ENCODE measurements at places on chromosomes 3 and 15.

DNA sequence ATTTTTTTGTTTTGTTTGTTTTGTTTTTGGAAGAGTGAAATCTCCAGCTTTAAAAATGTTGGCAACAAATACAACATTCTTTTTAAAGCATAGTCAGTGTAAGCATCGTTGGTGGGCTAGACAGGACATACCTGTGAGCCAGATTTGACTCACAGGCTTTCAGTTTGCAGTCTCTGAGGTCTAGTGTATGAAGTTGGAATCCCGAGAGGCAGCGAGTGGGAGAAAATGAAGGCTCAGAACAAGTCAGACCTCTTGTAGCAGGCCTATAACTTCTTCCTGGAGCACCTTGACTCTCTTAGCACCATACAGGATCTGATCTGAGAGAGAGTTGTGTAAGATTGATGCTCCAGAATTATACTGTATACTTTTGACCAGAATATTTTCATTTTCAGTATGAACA, 60.2 kb downstream of the CNTN4 start:
- DNase-seq, result no peak

GRCh38 chr15:40063563-40064011, 24.6 kb upstream of the SRP14 start:
- no peak for DNase-seq

GRCh38 chr15:88018869-88019641, 237.5 kb downstream of the NTRK3 start:
- no peak for DNase-seq

- DNase-seq, result no peak
Observed at GRCh38 chr3:48232734-48233133, 8.2 kb upstream of the ZNF589 start.

GRCh38 chr3:100245136-100245535, 15.7 kb upstream of the TBC1D23 start:
- no peak for DNase-seq

DNA sequence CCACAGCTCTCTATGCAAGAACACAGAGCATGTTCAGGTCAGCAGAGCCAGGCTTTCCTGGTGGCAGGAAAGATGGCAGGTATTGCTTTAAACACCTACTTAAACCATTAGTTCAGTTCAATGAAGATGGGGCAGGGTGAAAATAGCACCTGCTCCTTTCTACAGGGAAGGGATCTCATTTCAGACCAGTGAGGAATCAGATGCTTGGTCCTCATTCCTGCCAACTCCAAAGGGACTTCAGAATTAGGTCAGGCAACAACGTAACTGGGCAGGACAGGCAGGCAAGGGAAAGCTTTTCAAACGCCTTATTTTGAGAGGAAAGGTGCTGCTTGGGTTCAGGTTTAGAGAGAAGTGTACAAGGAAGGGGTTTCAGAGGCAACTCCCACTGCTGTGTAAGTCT, 12.6 kb upstream of the RPS17 start:
- no peak for DNase-seq

DNA sequence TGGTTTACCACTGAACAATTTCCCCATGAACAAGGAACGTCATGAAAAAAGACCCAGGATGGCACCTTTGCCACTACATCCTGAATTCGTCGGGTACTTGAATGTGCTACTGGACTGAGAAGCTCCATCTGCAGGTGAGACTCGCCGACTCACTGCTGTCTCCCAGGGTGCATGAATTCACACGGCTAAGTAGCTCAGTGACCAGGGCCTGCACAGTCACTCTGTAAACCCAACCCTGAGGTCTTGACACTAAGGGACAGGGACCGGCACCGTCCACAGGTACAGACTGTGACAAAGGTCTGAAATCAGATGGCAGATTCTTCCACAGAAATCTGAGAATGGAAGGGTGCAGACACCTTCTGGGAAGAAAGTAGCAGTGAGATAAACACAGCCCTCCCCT, 187.4 kb downstream of the ADAMTS17 start:
- no peak for DNase-seq

- DNase-seq, result no peak
Observed at GRCh38 chr3:69738315-69738714, 949 bp upstream of the MITF start.

- no peak for DNase-seq
Observed at GRCh38 chr3:185928496-185928895, 9.3 kb downstream of the TRA2B start.

DNA sequence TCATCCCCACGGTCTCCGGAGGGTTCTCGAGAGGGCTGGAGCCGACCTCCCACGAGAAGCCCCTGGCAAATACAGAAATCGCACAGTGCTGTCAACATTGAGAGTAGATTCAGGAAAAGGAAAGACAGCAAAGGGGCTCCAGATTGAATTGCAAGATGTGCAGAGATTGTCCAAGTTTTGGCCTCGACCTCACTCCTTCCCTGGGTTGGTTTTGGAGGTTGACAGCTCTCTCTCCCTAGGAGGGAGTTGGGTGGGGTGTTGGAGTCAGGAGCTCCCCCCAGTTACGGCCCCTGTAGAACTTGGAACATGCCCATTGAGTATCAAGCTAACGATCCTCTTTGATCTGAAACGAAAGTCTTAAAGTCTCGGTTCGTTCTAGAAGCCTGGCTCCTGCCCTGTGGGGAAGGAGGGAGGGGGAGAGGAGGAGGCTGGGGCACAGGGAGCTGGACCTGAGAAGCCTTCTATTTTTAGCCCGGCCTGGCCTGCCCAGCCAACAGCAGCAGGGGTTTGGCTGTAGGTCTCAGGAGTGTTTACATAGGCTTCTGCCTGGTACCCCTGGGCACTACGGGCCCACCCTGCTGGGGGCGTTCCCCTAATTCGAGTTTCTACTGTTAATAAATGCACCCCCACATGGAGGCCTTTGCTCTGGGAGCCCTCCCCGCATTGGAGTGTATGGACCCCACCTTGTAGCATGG, 672 bp upstream of the KY start:
- DNase-seq, result no peak

DNA sequence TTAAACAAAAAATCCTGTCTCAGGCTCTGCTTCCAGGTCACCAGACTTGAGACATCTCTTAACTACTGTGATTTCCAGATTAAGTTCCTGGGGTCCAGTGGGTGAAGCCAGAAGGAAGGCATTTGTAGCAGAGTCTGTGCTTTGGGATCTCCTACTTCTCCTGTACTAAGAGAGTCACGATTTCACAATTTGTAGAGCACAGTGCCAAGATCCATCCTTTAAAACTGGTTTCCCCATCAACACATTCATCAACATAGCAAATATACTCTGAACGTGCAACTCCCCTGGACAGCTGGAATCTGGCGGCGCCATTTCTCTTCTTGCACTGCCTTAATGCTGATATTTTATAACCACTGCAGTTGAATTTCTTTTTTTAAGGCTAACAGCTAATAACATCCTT, 33.2 kb downstream of the CDCP1 start:
- no peak for DNase-seq

- DNase-seq, result no peak
Observed at GRCh38 chr3:71087143-71088018, 496.1 kb downstream of the FOXP1 start.

GRCh38 chr3:42652611-42653302, 740 bp upstream of the ZBTB47 start:
- DNase-seq, result no peak

DNA sequence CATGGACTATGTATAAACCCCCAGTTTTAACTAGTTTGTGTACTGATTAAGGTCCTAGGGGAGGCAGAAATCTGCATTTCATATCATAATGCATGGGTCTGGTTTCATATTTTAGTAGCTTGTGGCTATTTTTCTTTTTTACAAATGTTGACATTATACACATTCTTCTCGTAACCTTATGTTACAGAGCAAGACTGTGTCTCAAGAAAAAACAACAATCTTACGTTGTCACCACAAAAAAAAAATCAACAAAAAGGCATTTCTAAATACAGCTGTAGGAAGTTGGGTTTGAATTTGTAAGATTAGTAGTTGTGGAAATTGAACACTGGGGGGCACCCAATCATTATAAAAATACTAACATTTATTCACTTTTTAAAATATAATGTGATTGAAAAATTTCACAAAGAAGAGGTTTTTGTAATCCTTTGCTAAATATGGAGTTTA, 17.9 kb downstream of the SERP1 start:
- no peak for DNase-seq

DNA sequence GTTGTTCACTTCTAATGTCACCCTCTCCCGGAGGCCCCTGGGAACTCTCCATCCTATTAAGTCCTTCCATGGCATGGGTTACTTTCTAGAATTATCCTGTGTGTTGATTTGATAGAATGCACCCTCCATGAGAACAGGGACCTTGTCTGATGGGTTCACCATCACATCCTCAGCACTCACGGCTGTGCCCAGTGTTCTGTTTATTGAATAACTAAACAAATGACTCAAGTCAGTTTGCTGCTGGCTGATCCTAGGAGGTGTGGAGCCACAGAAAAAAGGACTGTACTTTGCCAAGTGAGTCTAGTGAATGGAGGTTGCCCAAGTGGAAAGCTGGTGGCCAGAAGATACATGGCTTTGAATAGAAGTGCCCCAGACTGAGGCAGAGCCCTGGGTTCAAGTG, 48.5 kb upstream of the RAB6B start:
- DNase-seq, result no peak

GRCh38 chr3:195227871-195228270, 43.1 kb downstream of the XXYLT1 start:
- DNase-seq, result no peak

DNA sequence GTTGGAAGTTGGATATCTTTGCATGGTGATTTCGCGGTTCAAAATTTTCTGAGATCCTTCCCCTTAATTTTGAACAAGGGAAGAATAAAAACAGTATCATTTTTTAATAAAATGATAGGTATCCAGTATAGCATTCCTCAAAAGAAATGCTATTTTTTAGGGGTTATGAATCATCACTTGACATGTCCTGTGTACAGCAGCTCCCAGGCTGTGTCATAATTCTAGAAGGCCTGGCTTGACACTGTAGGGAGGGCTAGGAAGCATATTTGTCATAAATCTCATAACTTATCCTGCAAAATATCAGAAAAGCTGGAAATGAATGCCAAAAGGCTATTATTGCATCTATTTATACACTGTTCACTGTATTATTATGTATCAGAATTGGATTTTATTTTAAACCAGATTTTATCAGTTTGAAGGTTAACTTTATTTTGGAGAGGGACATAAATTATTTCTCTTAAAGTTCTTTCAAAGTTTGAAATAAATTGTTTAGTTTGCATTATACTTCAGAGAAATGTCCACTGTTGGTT, 539.1 kb upstream of the ROBO2 start:
- DNase-seq, result no peak

DNA sequence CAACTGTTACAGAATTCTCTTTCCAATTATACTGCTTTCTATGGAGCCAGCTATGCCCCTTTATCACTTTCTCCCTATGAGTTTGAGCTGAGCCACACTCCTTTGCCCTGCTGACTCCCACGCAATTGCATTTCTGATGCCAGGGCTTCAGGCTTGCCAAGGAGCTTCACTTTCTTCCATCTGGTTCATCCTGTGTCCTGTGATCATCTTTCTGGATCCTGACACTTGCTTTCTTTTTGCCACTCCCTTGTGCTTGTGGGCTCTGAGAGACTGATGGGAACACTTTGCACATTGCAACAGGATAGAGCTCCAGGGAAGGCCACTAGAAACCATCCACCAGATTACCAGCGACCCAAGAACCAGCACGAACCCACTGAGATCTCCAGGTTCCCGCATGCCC, 77.0 kb upstream of the SEC13 start:
- DNase-seq, result no peak

DNA sequence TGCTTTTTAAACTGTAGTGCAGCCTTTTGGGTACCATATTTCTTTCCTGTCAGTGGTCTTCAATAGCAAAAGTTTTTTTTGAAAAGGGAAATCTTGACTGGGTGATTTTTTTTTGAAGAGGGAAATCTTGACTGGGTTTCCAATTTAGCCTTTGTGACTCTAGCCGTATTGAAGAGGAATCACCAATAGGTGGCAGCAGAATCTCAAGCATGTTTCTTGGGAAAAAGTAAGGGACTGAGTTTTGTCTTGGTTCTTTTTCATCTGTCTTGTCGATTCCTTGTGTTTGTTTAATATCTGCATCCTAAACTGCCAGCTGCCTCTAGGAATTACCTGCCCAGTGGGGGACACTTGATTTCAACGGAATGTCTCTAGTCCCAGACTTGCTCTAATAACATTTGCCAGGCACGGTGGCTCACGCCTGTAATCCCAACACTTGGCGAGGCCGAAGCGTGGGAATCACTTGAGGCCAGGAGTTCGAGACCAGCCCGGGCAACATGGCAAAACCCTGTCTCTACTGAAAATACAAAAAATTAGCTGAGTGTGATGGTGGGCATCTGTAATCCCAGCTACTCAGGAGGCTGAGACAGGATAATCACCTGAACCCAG, 89.2 kb downstream of the RBPMS2 start:
- no peak for DNase-seq

DNA sequence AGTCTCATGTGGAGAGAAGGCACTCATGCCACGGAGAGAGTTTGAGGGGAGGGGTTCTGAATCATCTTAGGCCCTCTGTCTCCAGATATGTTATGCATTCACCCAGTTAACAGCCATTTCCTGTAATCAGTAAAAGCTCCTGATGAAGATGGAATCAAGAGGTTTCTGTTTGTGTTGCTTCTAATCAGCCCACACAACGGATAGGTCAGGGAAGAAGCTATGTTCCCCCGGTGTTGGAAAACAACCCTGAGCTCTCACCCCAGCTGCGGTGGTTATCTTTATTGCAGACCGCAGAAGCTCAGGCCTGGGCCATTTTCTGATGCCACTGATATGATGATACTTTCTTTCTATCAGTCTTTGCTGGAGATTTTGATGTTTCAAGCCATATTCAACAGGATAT, 338.5 kb upstream of the ONECUT1 start:
- DNase-seq, result no peak

GRCh38 chr3:131224886-131225550, 156.6 kb upstream of the NUDT16 start:
- DNase-seq, result no peak

DNA sequence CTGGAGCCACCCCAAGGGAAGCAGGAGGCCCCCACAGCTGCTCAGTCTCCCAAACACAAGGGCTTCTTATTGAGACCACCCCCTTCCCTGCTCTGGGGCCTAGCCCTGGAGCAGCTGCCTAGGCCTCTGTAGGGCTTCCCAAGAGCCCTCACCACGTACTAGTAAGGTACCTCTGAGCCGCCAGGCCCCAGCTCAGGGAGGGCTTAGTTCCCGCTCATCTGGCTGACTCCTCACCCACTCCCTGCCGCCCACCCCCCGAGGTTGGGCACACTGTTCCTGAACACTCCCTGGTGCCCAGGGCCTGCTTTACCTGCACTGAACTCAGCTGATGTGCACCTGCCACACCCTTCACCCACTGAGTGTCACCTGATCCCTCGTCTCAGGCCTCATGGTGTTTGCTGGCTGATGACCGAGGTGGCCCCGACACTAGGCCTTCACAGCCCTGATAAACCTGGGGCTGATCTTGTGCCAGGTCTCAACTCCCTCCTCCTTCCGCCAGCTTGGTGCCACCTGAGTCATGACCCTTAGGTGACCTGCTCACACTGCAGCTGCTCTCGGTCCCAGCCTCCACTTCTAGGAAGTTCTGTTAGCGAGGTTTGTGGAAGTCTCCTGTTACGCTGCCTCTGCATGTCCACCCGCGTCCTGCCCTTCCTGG, 18.0 kb upstream of the SPTBN5 start:
- DNase-seq, result no peak
